ENCODE measurements at places on chromosomes 7 and 10. TPM values are rescaled to one million over a fixed set of nuclear protein-coding genes. Genes with fewer than 3 reads are reported as not detected.

Gene OR2A7
- 12.4 TPM for total RNA-seq

DNA sequence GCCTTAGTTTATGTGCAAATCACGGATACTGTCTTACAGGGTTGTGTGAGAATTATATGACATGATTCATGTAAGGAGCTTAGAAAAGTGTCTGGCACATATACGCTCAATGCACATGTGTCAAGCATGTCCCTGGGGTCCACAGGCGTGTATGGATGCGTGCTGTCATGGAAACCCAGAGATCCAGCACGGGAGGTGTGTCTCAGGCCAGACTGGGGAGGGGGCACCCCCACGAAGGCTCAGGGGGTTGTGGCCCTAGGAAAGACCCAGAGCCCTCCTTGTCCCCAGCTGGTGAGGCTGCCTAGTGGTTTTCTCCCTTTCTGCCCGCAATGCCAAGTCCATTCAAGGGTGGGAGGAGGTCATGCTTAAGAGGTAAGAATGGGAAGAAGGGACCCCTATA, 9.1 kb downstream of the BTBD16 start:
- DNase-seq: no peak

DNA sequence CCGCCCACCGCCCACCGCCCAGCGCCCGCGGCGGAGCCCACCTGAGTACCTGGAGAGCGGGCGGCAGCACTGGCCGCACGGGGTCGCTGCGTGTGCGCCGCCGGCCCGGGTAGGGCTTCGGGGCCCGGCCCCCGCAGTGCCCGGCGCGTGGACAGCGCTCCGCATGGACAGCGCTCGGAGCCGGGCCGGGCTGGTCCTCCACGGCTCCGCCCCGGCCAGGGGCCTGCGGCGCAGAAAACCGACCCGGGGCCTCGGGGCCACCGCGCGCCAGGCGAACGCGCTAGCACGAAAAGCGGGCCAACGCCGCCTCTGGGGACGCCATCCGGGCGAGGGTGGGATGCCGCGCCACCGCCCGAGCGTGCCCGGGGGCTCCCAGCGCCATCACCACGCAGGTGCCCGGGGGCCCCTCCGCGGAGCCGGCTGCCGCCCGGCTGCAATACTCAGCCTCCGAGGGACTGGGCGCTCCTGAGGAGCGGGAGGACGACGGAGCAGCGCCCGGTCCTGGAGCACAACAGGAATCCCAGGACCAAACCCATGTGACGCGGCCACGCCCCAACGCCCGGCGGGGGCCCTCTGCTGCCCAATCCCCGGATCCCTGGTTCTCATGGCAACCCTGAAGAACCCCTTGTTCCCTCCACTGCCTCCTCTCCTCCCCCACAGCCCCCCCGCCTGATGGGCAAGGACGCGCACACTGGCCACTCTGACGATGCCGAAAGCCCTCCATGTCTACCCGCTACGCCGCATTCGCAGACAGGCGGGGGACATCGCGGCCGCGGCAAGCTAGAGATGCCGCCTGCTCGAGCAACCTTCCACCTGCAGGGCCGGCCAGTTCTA, at the start of gene GRB10:
Gene GRB10, minus strand, starts transcription at position 522 of the 834 bp plus-strand sequence. CDS start 50,574 bp downstream, outside the sequence.
- peak; percentile 39 for DNase-seq

GRCh38 chr10:85318809-85319807, 990.7 kb downstream of the CCSER2 start:
- DNase-seq: no peak

Gene WNT8B
- not detected for total RNA-seq

GRCh38 chr7:235576-236395, 43.4 kb downstream of the FAM20C start:
- no peak for DNase-seq

GRCh38 chr10:11379771-11380170, 231.7 kb downstream of the USP6NL start:
- DNase-seq: no peak

Gene WDR37
- total RNA-seq: 18.3 TPM

Gene FAM25C
- total RNA-seq: not detected

DNA sequence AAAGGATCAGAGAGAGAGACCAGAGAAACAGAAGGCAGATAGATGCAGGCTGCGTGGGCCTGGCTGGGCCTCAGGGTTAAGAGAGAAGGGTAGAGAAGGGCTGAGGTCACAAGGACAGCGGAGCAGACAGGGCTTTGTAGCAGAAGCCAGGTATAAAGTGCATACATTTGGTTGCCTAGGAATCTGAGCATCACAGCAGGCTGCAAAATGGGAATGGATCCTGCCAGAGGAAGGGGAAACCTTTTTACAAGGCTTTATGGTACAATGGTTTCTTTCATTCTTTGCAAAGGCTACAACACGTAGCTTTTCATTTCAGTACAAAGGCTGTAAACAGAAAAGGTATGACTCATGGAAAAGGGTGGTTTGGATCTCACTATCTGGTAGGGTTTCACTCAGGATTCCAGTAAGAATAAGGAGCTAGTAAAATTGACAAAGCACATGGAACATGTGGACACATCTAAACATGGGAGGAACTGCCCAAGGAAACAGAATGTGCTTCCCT, 275.1 kb downstream of the DOCK4 start:
- DNase-seq: no peak

- no peak for DNase-seq
Observed at GRCh38 chr10:132889556-132889955, 52.8 kb downstream of the CFAP46 start.
